ENCODE measurements at places on chromosomes 5 and 9.

- no peak for DNase-seq
Measured at GRCh38 chr5:146745931-146746577, 132.5 kb downstream of the PPP2R2B start.

GRCh38 chr5:57032151-57032551 is 80.2 kb upstream of the MIER3 start:
- no peak for DNase-seq

- DNase-seq: no peak
Measured at GRCh38 chr5:36669015-36669651, 62.7 kb downstream of the SLC1A3 start.

DNA sequence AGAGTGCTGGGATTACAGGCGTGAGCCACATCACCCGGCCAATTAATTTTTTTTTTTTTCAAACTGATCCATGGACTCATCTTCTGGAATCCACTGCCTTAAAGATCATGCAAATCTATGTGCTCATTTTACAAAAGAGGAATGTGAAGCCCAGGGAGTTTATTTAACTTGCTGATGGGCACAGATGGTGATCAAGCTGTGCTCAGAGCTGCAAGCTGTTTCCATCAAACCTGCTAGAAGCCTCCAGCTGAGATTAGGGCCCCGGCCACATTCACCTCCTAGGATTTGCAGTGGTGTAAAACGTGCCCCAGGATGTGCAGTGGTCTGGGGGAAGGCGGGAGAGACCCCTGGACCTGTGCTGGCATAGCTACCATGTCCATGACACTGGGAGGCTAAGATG is 56.1 kb upstream of the TUT7 start:
- DNase-seq: no peak

DNA sequence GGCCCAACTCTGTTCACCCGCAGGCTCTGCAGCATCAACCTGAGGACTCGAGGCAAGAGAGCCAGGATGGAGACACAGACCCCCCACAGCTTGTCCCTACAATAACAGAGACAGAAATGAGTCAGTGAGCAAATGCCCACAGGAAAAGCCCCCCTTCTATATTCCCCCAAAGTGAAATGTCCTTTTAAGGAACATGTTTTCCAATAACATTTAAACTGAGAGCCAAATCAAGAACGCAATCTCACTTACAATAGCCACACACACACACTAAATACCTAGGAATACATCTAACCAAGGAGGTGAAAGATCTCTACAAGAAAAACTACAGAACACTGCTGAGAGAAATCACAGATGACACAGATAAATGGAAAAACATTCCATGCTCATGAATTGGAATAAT is 49.0 kb downstream of the TEX10 start:
- DNase-seq: no peak

- DNase-seq: no peak
Measured at GRCh38 chr5:149416987-149417710, 38.1 kb upstream of the IL17B start.

- DNase-seq: no peak
Measured at GRCh38 chr5:126360467-126360866, 62.7 kb upstream of the GRAMD2B start.

DNA sequence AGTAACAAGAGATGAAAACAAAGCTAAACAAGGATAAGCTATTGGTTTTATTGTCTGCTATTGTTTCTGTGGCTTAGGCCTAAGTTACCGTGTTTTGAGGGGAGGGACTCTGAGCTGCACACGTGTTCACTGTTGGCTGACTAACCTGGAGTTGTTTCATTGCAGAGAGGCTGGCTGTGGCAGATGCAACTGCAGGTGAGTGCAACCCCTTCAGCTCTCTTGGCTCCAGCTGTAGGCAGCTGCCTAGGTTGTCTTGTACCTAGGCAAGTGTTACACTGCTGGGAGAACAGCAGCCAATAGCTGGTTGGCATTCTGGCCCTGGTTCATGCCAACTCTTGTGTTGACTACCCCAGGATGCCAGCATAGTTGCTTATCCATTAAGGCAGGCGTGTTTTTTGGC is 17.6 kb upstream of the MATR3 start:
- DNase-seq: no peak

GRCh38 chr9:127628758-127629467 is 16.8 kb downstream of the STXBP1 start:
- no peak for DNase-seq

DNA sequence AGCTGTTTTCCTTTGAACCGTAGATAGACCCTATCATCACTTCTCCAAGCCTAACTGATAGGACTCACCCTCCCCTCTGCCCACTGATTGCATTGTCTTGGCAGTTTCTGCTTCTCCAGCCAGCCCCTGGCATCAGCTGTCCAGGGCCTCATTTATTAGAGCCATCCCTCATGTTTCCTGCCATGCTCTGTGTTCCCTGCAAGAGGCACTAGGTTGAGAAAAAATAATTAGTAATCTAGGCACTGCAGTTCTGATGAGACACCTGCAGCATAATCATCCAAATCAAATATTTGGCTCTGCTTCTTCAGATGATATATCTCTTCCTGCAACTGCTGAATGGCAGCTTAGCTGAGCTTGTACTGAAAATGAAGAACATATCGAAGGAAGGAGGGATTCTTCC is 303.0 kb upstream of the TLE4 start:
- DNase-seq: no peak

- no peak for DNase-seq
Measured at GRCh38 chr9:69443178-69443577, 118.2 kb downstream of the ENTREP1 start.

- DNase-seq: no peak
Measured at GRCh38 chr5:61674378-61674777, 342.3 kb downstream of the ZSWIM6 start.

DNA sequence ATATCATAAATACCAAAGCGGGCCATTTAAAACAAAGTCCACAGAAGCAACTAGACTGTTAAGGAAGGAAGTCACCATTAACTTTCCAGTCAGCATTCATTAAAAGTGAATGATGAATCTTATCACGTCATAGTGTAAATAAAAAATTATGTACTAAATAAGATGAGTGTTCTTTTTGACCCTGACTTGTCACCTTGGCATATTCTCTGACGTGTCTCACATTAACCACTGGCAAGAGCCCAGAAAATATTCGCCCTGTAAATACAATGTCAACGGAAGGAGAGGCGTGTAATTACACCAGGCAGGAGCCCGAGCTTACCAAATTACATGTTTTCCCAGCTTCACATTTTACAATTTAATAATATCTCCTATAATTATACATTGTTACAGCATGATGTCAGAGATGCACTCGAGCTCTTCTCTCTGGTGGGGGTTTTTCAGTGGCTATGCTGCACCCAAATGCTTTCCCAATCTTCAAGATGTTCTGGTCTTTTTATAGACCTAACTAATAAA is 29.3 kb upstream of the UBE2QL1 start:
- no peak for DNase-seq

Data from ACHN (cell line).